ENCODE measurements at places on chromosomes 2 and 18.

DNA sequence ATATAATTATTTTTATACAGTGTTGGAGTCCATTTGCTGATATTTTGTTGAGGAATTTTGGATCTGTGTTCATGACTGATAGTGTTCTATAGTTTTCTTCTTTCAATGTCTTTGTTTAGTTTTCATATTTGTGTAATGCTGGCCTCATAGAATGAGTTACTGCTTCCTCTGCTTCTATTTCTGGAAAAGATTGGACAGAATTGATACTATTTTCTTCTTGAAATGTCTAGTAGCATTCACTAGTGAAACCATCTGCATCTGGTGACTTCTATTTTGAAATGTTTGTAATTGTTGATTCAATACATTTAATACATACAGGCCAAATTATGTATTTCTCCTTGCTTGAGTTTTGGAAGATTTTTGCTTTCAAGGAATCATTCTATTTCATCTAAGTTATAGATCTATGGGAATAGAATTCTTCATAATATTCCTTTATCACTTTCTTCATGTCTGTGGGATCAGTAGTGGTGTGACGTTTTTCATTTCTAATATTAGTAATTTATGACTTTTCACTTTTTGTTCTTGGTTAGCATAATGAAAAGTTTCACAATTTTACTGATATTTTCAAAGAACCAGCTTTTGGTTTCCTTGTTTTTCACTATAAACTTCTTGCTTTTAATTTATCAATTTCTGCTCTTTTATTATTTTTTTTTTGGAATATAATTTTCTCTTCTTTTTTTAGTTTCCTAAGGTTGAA, 509.9 kb upstream of the VRK2 start:
- no peak for DNase-seq

DNA sequence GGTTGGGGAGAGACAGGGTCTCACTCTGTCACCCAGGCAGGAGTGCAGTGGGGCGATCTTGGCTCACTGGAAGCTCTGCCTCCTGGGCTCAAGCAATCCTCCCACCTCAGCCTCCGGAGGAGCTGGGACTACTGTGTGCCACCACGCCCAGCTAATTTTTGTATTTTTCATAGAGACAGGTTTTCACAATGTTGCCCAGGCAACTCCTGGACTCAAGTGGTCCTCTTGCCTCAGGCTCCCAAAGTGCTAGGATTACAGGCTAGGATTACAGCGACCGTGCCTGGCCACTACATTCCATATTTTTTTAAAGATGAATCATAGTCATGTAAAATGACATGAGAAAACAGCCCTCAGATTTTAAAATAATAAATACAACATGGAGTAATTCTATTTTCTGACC, 32.3 kb downstream of the CWC22 start:
- no peak for DNase-seq

GRCh38 chr18:53551868-53552426, 672.5 kb downstream of the MBD2 start:
- no peak for DNase-seq

DNA sequence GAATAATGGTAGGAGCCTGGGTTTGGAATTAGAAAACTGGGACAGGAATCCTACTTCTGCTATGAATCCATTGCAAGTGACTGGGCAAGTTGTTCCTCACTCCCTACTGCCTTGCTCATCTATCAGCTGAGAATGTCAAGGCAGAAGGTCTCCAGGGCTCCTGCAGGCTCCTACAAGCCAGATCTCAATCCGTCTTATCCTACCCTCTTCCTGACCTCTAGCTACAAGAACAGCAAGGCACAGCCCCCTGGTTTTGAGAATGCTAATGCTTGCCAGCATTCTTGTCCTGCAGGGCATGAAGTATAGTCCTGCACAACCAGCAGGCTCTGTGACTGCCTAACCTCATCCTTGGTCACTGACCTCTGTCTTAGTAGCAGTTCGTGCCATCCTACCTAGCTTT, 141.9 kb upstream of the TNP1 start:
- DNase-seq, result no peak

Data from endodermal cell (in vitro differentiated cells).